ENCODE measurements at places on chromosomes 16 and 17. TPM values are rescaled to one million over a fixed set of nuclear protein-coding genes. Genes with fewer than 3 reads are reported as not detected.

DNA sequence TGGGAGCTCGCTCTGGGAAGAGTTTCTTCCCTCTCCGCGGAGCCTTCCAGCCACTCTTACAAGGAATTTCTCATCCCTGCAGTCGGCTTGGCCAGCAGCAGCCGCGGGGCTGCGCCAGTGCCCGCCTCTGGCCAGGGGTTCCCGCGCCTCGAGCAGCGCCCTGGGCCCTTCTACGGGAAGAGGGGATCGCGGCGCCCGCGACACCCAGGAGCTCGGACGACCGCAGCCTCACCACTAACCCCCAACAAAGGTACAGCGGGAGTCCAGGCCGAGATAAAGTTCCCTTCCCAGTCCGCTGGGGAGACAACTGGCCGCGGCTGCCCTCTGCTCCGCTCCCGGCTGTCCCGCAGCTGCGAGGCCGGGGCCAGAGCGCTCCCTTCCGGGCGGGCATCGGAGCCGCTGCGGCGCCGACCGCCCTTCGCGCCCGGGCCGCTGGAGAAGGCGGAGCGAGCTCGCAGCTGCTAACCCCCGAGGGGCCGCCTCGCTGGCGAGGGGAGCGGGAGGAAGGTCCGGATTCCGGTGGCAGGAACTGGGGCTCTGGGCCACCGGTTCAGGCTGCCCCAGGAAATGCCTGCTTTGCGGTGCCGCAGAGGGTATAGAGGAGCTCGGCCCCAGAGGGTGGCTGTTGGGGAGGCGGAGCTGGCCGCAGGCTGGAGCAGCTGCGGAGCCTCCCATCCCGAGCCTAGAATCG lies 3.6 kb upstream of the HS3ST3B1 start:
- peak; percentile 21 for DNase-seq

GRCh38 chr17:79776376-79777119 lies 1.4 kb upstream of the CBX2 start:
- no peak for DNase-seq

DNA sequence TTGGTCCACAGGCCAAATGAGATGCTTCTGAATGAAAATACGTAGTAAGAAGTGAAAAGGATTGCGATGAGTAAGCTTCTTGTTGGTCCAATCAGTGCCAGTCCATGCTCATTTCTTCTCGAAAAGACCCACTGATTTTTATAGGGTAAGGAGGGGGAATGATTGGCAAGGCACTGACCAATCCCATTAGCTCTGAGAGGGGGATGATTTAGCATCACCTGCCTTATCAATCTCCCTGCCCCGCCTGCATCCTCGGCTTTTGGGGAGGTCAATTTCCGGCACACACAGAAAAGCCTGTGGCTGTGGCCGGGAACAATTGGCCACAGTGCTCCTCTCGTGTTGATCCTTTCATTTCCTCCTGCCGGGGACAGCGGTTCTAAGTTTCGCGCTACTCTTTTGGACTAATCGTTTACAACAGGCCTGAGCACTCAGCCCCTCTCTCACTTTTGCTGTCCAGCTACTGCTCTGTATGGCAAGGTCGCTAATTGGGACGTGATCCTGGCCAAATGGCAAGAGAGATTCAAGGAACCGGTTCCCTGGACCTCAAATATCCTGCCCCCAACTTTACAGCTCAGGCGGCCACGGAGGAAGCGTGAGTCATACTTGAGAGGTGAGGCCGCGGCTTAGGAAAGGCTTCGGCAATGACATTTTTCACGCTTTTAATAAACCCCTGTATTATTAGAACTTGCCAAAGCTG lies 43.1 kb downstream of the TBX4 start:
- DNase-seq = no peak

Gene PRAC2
- not detected for total RNA-seq
